ENCODE measurements at places on chromosomes 11 and 22. TPM values are rescaled to one million over a fixed set of nuclear protein-coding genes. Genes with fewer than 3 reads are reported as not detected.
A peak's percentile ranks its signal among the peaks of the same experiment; 100 is the strongest.

- no peak for DNase-seq
These were observed 14.9 kb downstream of the SAMM50 start for GRCh38 chr22:43969989-43970755.

- no peak for DNase-seq
These were observed 1.0 kb downstream of the CCDC85B start for GRCh38 chr11:65891219-65892136.

Gene FZD4
- 41.4 TPM for total RNA-seq

- peak; percentile 73 for DNase-seq
These were observed 13.5 kb upstream of the OAF start for GRCh38 chr11:120197251-120197891.

Data from skin of body (tissue), 3 donors.